ENCODE measurements at places on chromosomes 12 and 14. TPM values are rescaled to one million over a fixed set of nuclear protein-coding genes. Genes with fewer than 3 reads are reported as not detected.

The KERA gene
- not detected for total RNA-seq

DNA sequence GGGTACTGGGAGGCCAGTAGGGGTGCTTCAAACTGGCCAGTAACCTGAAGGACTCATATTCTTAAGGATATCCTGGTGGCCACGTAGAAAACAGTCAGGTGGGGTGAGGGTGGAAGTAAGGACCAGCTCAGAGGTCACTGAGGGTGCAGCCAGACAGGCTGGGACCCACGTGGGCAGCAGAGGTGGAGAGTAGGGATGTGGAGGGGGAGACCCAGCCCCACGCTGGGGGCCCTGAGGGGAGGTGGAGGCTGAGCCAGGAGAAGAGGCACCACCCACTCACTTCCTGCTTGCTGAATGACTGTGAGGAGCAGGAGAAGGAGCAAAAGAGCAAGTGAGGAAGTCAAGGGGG lies 12.6 kb upstream of the SERPINA3 start:
- no peak for DNase-seq

DNA sequence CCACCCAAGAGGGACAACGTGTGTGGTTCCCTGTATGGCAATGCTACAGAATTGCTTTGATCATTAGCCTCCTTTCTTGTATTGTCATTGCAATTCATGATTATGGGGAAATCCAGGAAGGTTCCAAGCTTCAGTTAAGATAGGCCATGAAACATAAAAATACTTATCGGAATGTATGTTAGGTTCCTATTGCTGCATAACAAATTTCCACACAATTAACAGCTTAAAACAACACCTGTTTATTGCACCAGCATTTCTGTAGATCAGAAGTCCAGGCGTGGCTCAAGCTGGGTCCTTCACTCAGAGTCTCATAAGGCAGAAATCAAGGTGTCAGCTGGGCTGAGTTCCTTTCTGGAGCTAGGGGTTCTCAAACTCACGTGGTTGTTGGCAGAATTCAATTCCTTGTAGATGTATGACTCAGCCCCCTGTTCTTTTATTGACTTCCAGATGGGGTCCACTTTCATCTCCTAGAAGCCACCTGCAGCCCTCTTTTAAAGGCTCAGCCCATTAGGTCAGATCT lies 365.6 kb upstream of the TMPO start:
- no peak for DNase-seq

DNA sequence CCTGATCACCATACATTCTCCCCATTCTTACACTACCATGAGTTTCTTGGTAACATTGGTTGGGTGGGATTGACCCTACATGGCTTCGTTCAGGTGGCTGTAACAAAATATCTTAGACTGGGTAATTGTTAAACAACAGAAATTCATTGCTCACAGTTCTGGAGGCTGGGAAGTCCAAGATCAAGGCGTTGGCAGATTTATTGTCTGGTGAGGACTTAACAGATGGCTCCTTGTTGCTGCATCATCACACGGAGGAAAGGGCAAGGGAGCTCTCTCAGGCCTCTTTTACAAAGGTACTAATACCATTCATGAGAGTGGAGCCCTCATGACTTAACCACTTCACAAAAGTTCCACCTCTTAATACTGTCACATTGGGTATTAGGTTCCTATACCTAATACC lies 116.7 kb upstream of the EGLN3 start:
- no peak for DNase-seq

The RNASE2 gene
- not detected for total RNA-seq
